IMR-90 (cell line): ENCODE measurements at places on chromosomes 6 and 20. TPM values are rescaled to one million over a fixed set of nuclear protein-coding genes. Genes with fewer than 3 reads are reported as not detected.
A peak's percentile ranks its signal among the peaks of the same experiment; 100 is the strongest.

DNA sequence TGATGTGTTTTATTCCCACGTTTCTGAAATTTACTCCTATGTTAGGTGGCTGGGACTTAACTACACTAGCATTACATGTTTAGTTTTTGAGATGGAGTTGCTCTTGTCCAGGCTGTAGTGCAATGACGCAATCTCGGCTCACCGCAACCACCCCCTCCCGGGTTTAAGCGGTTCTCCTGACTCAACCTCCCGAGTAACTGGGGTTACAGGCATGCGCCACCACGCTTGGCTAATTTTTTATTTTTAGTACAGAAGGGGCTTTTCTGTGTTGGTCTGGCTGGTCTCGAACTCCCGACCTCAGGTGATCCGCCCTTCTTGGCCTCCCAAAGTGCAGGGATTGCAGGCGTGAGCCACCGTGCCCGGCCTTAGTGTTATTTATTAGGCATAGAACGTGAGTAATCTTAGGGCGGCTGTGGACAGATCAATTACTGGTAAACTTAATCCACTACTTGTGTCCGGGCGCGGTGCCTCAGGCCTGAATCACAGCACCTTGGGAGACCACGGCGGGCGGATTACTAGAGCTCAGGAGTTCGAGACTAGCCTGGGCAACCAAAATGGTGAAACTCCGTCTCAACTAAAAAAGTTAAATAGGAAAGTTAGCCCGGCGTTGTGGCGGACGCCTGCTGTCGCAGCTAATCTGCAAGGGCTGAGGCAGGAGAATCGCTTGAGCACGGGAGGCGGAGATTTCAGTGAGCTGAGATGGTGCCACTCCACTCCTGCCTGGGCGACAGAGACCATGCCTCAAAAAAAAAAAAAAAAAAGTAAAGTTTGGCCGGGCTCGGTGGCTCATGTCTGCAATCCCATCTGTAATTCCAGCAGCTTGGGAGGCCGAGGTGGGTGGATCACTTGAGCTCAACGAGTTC is 123.7 kb upstream of the BTN3A2 start:
- peak; percentile 87 for DNase-seq

DNA sequence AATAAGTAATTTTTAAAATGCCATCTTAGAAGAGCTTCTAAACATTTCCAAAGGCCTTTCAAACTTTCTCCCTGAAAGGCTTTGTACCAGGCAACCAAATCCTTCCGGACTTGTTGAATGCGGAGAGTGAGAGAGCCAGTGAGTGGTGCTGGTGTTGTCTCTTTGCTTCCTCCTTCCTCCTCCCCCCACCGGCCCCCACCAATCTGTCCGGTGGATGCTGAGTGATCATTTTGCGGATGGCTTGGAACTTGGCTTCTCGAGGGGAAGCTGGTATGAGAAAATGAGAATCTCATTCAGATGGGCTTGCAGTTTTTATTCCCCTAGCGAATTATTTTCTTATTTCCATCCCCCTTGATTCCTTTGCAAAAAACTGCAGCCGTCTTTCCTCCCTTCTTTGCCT is 97.3 kb downstream of the ANKRD60 start:
- no peak for DNase-seq

GRCh38 chr6:109301418-109301817 is 80.8 kb downstream of the CD164 start:
- DNase-seq, result no peak

GRCh38 chr6:70673601-70674000 is 5.9 kb downstream of the SMAP1 start:
- peak; percentile 55 for DNase-seq

Gene SLC24A3
- total RNA-seq, result not detected in 2 replicates

Gene GSTA3
- total RNA-seq, result not detected in 2 replicates

Gene HLA-DQB2
- not detected in 2 replicates for total RNA-seq
